ENCODE measurements at places on chromosomes 5 and 9.

GRCh38 chr5:171207256-171207847 lies 101.7 kb upstream of the TLX3 start:
- DNase-seq = no peak

DNA sequence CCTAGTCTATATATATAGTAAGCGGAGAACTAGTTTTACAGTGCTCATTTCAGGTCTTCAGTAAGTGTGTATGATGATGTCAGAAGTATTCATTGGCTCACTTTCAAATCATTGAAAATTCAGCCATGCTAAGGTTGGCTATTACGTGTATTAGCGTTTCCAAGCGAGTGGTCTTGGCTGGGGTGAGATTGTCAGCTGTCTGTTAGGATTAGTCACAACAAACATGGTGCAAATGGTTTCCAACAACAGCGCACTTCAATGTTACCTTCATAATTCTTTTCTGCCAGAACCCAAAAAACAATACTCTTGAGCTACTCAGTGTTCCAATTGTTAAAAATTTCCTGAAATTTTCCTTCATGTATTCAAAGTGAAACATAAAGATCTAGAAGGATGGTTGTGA lies 283.0 kb downstream of the AOPEP start:
- DNase-seq = no peak

- no peak for DNase-seq
Measured at GRCh38 chr5:137761566-137761965, 7.4 kb upstream of the HNRNPA0 start.

- no peak for DNase-seq
Measured at GRCh38 chr5:10109299-10109698, 140.4 kb downstream of the ATPSCKMT start.

DNA sequence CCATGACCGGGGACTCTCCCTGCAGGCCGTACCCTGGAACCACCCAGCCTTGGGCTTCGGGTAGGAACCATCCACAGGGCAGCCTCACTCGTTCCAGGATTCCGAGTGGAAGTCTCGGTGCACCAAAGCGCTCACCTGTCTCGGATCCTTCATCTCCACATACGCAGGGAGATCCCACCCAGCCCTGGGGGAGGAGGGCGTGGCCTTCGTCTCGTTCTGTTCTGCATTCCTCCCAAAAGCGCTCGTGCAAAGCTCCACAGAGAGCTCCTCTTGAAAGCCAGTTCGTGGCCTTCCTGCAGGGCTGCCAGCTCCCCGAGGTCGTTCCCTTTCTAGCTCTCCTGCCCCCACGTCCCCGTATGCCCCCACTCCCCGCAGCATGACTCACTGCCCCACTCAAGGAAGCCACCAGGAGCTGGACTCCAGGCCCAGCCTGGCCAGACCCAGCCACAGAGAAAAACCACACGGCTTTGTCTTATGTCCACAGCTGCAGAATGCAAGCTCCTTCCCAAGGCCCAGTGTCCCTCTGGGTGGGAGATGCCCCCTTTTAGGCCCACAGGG lies 65.0 kb upstream of the SARDH start:
- no peak for DNase-seq

DNA sequence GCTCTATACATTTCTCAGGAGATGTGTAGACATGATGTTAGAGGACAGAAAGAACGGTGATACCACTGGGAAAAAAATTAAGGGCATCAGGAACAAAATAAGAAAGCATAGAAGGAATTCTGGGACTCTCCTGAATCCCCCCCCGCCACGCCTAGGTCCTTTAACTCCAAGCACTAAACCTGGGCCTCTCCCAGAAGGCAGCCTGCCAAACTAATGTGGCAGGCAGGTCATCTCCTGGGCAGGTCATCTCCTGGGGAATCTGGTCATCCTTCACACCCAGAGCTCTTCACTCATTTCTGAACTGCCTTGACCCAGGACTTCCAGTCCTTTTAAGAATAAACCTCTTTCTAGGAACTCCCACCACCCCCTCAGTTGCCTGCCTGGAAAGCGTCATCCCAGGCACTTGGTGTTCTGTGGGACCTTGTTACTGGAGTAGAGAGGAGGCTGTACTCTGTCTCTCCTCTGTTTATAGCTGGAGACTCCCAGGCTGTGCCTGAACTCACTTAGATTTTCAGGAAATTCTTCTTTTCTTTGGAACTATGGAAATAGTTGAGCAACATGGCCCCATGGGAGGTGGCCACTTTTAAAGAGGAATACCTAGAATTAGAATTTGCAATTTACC lies 24.1 kb downstream of the PSAT1 start:
- no peak for DNase-seq

GRCh38 chr9:86034863-86035734 lies 64.3 kb downstream of the GOLM1 start:
- DNase-seq = no peak
